Common myeloid progenitor, CD34-positive (primary cell): ENCODE measurements at places on chromosomes 13 and 19.

- peak; percentile 38 for DNase-seq
These were observed 868 bp upstream of the UBAC2 start for GRCh38 chr13:99199541-99200431.

DNA sequence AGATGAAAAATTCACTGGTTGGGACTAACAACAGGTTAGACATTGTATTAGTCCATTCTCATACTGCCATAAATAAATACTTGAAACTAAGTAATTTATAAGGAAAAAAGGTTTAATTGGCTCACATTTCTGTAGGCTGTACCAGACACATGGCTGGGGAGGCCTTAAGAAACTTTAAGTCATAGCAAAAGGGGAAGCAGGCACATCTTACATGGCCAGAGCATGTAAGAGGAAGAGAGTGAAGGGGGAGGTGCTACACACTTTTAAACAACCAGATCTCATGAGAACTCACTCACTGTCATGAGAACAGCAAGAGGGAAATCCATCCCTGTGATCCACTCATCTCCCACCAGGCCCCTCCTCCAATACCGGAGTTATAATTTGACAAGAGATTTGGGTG is 125.9 kb downstream of the SUCLA2 start:
- DNase-seq = no peak

DNA sequence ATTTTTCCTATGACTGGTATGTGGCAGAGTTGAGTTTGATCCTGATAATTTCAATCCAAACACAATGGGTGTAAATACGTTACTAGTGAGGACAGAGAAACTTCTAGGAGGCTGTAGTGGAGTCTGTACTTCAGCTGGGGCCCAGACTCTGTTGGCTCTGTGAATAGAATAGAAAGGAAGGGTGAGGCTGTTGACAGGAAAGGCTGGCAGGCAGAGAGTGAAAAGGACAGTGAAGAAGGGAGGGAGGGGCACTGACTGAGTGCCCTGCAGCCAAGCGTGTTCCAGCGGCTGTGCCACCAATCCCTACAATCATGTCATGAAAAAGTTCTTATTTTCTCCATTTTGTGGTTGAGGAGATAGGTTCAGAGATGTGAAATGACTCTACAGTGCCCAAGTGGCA is 80.5 kb downstream of the MBNL2 start:
- DNase-seq = no peak

DNA sequence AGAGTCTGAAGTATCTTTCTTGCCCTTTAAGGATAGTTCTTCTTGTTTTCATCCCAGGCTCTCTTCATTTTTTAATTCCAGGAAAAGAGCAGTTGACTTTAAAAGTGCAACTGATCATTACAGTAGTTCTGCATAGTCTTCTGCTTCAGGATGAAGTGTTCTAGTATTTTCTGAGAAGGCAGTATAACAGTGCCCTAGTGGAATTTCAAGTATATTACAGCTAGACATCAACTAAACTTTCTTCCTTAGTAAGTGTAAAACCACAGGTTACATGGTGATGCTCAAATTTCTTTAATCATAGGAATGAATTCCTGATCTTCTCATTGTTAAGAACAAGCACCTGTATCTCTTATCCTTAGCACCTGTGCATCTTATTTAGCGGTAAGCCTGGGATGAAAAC is 10.9 kb downstream of the NUFIP1 start:
- no peak for DNase-seq

DNA sequence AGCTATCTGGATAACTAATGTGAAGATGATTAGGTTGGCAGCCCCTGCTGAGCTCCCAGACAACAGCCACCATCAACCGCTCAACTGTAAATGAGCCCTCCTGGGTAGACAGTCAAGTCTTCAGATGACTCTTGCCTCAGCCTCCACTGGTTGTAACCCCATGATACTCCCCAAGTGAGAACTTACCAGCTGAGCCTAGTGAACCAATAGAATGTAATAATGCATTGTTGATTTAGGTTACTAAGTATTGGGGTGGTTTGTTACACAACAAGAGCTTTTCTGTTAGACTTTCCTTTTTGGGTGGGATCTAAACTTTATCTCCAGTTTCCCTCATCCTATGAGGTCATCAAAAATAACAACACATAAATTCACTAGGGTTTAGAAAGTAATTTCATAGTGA is 69.4 kb downstream of the CYSLTR2 start:
- DNase-seq = no peak

DNA sequence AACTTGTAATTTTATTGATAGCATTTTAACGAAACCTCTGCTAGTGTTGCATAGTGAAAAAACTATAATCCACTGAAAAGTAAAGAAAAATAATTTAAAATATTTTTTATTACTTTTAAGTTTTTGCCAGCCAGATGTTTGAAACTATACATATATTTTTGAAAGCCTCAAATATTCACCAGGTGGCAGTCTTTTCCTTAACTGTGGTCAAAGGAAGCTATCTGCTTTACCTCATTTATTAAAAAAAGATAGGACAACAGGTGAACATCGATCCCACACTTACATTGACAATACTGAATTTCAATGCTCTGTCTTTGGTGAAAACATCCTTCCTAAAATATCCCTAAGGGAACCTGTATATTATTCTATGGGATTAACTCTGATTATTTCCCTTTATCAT is 100.5 kb downstream of the TRPC4 start:
- peak; percentile 6 for DNase-seq

DNA sequence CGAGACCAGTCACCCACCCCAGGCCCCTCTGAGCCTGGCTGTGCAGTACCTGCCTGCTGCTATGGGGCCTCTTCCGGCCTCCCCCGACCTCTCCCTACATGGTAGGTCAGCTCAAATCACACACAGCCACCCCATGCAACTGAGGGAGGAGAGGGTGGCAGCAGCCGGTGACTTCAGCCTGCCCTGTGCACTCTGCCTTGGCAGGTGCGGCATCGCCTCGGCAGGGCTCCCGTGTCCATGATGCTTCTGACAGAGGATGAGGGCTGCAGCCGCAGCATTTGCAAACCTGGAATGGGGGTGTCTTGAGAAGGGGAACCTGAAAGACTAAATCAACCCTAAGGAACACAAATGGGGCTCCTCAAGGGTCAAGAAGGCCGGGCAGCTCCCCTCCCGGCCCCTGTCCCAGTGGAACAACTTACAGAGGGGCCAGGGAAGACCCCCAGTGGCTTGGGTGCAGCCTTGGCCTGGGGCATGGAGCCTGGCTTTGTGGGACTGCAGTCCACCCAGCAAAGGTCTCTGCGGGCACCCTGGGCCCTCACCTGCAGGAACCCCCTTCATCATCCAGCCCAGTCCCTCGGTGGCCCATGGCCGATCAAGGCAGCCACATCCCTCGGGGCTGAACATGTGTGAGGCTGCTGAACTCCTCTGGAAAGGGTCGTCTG is 6.7 kb downstream of the TEX29 start:
- DNase-seq = no peak

GRCh38 chr19:1245494-1246264 is 2.7 kb upstream of the MIDN start:
- no peak for DNase-seq

DNA sequence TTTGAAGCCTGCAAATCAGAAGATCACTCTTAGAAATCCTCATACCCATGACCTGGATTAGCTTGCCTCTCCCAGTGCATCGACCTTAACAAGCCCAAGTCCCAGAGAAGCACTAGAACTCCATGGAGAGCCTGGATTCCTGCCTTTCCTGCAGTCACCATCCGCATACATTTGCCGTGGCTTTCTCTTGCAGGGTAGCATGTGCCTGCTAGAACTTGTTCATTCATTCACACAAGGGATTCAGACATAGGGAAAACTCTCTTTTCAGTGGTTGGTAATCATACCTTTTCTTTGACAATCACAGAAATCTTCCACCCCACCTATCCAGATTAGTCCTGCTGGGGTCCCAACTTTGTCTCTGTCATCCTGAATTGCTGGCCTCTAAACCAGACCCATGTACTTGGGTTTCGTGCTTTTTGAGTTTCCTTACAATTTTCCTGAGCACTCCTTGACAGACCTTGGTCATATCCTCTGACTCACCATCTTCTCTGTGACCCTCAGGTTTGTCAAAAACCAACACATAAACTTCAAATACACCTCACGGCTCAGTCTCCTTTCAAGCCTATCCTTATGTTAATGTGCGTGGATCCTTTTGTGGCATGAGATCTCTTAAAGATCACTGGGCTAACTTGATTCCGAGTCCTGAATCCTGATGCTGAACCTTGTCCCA is 355.0 kb downstream of the MYO16 start:
- no peak for DNase-seq

- peak; percentile 66 for DNase-seq
These were observed 412 bp downstream of the ZNF528 start for GRCh38 chr19:52398081-52398441.

- no peak for DNase-seq
These were observed 48.9 kb downstream of the KLF2 start for GRCh38 chr19:16373532-16373931.

DNA sequence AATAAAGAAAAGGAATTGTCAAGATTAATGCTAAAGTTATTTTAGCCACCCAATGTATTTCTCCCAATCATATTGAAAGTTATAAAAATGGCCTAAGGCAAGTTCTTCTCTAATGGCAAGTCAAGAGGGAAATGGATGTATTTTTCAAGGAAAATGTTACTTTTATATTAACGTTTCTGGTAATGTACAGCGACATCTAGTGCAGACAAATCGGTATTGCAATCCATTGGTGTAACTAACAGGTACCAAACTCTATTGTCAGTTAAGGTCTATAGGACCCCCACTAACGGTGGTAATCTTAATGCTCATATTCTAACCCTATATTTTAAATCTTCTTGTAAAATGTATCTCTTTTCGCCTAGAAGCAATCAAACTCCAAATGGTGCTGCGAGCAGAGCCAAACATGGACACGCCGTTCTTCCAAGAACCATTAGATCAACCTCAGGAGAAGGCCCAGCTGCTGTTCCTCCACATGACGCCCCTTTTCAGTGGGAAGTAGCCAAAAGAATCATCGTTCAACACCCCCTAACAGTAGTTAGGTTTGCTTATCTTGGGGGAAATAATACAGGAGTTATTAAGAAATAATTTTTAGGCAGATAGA is 98.5 kb upstream of the PABPC3 start:
- DNase-seq = peak; percentile 50

- no peak for DNase-seq
These were observed 43.4 kb upstream of the URAD start for GRCh38 chr13:28031896-28032288.

DNA sequence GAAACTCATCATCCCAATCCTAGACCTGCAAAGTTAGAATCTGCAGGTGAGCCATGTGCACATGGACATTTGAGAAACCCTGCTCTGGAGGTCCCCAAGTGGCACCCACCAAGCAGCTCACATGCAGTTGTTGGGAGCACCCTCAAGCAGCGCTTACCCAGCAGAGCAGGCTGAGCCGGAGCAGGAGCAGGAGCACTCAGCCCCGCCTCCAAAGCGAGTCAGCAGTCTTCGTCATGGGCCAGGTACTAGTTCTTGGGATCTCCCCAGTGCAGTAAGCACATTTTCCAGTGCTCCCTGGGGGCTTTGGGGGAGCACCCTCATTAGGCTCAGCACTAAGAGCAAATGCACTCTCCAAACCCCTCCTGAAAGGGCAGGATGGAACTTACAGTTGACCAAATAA is 572.7 kb downstream of the IRS2 start:
- no peak for DNase-seq

DNA sequence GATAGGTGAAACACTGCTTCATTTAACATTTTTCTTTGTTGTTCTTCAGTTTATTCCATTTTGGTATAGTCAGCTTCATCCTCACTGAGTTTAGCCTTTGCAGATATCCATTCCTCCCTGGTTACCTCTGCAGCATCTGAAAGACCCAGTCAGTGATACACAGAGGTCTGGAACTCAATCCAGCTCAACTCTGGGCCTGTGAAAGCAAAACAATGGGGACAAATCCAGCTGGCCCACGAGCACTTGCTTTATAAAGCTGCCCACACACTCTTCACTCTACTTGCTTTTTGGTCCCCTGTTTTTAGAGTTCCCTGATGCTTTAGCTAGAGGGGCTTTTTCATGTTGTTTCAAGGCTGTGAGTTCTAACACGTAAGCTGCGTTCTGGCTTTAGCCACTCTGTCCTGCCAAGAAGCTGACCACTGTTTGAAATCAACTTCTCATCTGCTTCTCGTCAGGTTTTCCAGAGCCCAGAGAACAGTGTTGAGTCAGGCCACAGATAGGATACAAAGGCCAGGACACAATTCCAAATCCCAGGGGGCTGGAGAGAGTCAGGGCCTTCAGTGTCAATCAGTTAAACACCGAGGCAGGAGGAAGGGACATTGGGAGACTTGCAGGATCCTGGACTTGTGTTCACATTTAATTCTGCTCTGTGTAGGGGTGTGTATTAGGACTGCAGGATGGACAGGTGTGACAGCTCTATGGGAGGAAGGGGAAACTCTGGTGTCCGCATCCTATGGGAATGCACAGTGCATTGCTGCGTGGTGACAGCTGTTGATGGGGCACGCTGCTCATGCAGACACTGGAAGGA is 83.5 kb upstream of the RNF113B start:
- DNase-seq = no peak

GRCh38 chr19:21749090-21749489 is 18.3 kb downstream of the ZNF100 start:
- DNase-seq = no peak

DNA sequence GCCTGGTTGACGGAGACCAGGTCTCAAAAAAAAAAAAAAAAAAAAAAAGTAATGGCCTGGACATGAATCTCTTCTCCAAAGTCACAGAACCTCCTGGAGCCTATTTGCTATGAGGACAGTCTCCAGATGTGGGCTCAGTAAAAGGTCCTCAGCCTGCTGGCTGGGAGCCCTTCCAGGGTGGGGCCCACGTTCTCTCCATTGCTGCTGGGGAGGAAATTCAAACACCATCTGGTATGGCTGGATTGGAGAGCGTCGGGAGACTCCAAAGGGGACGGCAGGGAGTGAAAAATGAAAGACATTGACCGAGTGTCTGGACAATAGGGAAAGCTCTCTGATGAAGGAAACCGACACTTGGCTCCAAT is 1.3 kb upstream of the PBX4 start:
- DNase-seq = no peak

GRCh38 chr19:37329686-37330085 is 41.2 kb upstream of the ZNF527 start:
- no peak for DNase-seq

DNA sequence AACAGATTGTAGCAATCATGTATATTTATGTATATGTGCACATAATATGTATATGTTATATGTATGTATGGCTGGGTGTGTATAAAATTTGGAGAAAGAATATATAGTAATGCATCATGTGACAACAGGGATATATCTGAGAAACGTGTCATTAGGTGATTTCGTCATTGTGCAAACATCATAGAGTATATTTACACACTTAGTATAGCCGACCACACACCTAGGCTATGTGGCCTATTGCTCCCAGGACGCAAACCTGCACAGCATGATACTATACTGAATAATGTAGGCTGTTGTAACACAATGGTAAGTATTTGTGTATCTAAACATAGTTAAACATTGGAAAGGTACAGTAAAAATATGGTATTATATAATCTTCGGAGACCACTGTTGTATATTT is 43.8 kb downstream of the ESD start:
- DNase-seq = no peak

GRCh38 chr13:112859817-112860190 is 109.2 kb upstream of the MCF2L start:
- DNase-seq = no peak
